ENCODE measurements at places on chromosomes 6 and 20.

- no peak for DNase-seq
Measured at GRCh38 chr6:42424906-42425474, 26.7 kb downstream of the TRERF1 start.

GRCh38 chr20:57108742-57109570 lies 157.5 kb downstream of the BMP7 start:
- no peak for DNase-seq

GRCh38 chr20:4546786-4547185 lies 174.9 kb upstream of the PRND start:
- no peak for DNase-seq

- DNase-seq = no peak
Measured at GRCh38 chr6:114389111-114389510, 46.3 kb upstream of the HS3ST5 start.

DNA sequence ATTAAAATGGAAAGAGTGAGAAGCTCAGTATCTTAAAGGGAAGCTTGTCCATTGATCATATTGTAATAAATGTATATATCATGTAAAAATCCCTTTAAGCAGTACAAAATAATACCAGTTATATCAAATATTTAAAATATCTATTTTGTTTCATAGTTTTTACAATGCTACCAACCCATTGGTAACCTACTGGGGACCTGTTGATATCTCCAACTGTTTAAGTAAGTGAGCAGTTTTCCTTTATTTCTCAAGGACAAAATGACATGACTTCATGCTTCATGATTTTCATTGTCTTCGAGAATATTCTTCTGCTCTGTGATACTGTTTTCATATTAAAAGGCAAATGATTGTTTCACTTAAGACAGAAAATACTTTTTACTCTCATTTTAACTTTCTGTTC lies 100.0 kb downstream of the ADGRG6 start:
- DNase-seq = no peak

DNA sequence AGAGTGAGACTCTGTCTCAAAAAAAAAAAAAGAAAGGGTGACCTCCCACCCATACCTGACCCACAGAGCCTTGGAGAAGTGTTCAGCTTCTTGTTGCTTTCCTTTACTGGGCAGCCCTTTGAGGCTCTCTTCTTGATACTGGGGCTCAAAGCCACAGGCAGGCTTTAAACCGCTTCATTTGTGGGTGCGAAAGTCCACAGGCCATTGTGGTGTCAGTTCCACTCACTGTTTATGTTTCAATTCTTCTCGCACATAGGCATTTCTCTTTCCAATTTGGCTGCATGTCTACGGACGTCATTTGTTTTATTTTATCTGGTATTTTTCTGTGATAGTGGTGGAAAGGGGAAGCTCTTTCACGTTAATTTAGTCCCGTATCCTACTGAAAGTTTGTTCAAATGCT lies 34.6 kb downstream of the PPARD start:
- no peak for DNase-seq

- DNase-seq = no peak
Measured at GRCh38 chr6:155530219-155530834, 74.7 kb upstream of the NOX3 start.

All from activated naive CD4-positive, alpha-beta T cell (primary cell).